ENCODE measurements at places on chromosomes 2 and 18.

GRCh38 chr18:8174771-8175170 lies 434.5 kb upstream of the RAB12 start:
- DNase-seq = no peak

DNA sequence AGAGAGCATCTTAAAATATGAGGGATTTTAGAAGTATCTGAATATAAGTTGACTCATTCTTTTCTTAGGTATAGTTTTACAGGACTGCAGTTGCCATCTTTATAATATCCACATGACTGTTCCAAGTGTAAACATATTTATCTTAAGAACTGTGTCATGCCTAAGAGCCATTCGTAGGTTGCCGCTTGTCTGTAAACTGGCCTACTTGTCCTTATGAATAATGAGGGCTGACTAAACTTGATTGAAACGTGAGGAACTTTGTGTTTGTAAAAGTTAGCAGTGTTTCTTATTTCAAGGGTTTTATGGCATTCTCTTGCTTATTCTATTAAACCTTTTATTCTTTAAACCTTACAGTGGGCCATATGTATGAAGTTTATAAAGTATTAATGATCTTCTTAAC lies 99.6 kb downstream of the MAP3K20 start:
- DNase-seq = no peak

GRCh38 chr18:73099759-73100158 lies 232.0 kb upstream of the NETO1 start:
- no peak for DNase-seq

DNA sequence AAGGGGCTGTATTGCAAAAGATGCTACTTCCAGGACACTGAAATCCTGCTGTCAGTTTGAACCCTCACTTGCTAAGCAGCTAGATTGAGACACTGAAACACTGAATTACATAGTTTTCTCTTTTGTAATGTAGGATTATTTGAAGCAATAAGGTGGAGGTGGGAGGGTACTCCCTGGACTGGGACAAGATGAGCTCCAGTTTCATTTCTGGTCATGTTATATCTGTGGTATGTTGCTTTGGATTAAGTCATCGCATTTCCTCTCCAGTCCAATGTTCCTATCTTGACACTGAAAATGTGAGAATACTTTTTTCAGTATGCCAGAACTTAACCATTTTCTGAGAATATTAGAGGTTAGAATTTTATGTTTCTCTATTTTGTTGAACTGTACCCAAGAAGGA lies 426.2 kb upstream of the MEX3C start:
- no peak for DNase-seq

DNA sequence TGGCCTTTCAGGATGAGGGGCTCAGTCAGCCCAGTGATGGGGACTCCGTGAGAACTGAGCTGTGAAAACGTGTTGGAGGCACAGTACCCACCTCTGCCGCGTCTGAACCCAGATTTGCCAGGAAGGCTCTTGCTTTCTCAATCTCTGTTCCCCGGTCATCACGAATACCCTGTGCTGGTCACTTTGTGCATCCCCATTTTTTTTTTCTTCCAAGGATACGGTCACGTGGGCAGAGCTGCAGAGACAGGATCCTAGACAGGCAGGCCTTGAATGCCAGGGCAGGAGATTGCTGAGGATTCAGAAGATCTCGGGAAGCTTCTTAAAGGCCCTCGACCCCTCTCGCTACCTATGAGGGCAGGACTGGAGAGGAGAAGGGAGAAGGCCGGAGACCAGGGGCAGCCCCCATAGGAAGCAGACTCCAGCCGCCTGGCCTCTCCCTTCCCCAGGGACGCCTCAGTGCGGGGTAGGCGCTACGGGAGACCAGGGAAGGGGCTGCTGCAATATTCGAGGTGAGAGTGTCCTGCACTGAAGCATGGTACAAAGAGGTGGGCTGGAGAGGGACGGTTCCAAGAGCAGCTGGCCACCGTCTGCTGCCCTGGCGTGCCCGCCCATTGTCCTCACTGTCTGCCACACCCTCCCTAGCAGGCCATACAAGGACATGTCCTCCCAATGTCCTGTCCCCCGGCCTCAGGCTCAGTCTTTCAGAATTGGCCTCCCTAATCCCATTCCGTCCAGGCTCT lies 29.0 kb upstream of the TAF1B start:
- no peak for DNase-seq

GRCh38 chr2:34831096-34831495 lies 1232.0 kb upstream of the FAM98A start:
- DNase-seq = no peak

DNA sequence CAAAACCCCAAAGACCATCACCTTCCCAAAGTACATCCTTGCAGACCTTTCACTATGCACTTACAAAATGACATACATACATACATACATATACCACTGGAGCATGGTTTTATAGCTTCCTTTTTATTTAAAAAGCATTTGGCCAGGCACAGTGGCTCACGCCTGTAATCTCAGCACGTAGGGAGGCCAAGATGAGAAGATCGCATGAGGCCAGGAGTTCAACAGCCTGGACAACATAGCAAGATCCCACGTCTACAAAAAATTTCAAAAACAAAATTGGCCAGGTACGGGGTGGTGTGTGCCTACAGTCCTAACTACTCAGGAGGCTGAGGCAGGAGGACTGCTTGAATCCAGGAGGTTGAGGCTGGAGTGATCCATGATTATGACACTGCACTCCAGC lies 29.9 kb upstream of the ADAM17 start:
- DNase-seq = no peak

DNA sequence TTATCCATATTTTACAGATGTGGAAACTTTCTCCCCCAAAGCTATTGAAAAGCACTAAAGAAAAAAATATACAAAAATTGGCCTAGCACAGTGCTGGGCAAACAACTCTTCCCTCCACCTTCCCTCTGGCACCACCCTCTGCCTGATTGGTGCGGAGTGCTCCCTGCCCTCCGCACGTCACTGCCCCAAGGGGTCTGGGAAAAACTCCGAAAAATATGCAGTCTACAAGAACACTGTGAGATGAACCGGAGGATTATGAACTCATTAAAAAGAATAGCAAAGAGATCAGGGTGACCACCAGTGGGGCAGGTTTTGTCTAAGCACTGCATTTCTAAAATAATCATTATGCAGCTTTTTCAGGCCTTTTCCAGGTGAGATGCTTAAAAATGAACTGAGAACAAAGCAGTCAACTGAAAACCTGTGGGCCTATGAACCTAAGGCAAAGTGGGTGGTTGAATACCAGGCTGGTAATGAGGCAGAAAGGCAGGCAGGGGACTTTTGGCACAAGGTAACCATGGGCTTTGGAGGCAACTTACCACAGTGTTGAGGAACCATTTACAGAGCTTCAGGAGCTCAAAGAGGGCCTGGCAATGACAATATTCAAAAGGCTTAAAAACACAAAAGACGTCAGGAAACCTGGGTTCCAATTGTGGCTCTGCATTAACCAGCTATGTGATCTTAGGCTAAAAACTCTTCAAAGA lies 57.5 kb downstream of the AAK1 start:
- no peak for DNase-seq

DNA sequence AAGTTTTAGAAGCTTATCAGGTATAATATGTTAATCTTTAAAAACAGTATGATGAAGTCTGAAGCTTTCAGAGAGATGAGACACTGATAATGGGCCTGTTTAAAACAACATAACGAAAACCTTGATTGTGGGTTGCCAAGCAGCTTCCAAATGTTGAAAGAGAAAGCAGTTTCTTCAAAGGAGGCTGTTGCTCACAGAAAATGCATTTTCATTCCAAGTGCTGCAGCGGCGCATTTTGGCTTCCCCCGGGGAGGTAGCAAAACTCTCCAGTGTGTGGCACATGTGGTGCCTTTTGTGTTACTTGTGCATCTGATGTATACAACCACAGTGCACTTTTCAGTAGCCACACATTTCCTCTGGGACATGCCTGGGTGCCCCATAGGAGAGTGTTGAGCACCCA lies 66.1 kb downstream of the TMEFF2 start:
- no peak for DNase-seq

DNA sequence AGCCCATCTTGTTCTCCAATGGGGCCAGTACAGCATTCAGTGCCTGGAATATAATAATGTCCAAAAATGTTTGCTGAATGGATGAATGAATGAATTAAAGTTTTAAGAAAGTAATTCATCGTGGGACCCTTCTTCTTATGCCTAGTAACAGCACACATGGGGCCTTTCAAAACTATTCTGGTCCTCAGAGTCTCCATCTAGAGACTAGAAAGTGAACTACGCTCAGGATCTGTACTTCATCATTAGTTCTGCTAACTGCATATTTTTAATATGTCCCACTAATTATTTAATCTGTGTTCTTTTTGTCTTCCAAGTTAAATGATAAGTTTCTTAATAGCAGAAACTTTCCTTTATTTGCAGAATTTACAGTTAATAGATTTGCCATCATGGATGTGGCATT lies 172.5 kb downstream of the SMAD2 start:
- DNase-seq = no peak

DNA sequence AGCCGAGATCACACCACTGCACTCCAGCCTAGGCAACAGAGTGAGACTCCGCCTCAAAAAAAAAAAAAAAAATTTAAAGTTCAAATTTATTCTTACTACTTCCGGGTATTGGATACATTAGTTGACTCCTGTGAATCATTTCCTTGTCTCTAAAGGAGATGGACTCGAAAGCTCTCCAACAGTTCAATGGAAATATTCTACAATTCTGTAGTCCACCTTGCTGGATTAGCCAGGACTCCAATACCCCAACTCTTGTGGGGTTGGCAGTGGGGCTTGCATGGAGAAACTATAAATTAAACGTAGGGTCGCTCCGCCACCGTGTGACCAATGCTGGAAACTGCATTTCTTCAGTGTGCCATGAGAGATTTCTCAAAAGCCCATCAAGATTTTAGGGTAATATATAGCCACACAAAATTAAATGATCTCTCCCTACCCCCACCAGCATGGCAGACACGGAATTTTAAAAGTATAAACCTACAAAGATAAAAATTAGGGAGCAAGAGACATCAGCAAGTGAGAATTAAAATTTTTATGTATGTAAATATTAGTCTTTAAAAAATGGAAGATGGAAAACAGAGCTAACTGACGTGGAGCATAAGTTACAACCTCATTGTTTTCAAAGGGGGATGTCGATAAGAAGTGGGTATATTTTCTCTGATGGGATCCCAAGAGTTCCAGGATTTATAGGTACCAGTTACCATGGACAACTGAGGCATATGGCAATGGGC lies 27.8 kb upstream of the GAREM2 start:
- peak; percentile 54 for DNase-seq

- no peak for DNase-seq
These were observed 24.8 kb downstream of the SESTD1 start for GRCh38 chr2:179239838-179240237.

- no peak for DNase-seq
These were observed 588.6 kb downstream of the NRXN1 start for GRCh38 chr2:50443288-50443687.

DNA sequence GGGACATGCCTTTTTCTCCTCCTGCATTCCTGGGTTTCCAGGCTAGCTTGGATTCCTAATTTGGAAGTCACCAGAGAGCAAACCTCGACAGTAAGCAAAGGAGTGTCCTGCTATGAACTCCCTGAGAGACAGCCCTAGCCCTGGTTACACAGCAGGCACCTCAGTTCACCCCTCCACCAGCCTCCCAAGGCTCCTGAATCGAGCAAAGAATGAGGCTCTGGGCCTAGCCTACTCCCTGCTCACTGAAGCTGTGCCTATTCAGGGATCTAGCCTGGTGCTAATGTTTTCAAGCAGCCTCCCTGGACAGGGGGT lies 66.7 kb upstream of the RMDN2 start:
- DNase-seq = no peak

DNA sequence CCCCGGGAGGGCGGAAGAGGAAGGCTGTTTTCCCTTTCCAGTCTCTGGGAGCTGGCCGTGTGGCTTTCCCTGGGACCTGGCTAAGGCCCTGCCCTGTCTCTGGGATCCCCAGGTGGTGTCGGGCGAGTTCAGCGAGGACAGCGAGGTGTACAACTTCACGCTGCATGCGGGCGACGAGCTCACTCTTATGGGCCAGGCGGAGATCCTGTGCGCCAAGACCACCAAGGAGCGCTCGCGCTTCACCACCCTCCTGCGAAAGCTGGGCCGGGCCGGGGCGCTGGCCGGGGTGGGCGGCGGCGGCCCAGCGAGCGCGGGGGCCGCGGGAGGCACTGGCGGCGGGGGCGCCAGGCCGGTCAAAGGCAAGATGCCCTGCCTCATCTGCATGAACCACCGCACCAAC lies 11.2 kb downstream of the GAREM2 start:
- DNase-seq = no peak

DNA sequence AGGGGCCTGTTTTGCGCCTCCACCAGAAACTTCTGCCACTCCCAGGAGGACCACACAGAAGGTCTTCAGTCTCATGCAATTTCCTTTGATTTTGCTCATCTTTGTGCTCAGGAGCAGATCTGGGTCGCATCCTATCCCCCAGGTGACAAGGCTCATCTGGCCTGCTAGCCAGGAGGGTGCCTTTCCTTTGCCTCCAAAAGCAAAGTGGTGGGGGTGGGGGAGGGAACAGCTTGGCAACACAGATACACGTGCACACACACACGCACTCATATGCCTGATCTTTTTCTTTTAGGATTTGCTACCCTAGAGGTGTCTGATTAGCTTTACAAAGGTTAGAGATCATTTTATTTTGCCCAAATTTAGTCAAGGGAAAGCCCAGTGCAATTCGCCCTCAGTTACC lies 13.8 kb upstream of the SPATA3 start:
- DNase-seq = no peak

DNA sequence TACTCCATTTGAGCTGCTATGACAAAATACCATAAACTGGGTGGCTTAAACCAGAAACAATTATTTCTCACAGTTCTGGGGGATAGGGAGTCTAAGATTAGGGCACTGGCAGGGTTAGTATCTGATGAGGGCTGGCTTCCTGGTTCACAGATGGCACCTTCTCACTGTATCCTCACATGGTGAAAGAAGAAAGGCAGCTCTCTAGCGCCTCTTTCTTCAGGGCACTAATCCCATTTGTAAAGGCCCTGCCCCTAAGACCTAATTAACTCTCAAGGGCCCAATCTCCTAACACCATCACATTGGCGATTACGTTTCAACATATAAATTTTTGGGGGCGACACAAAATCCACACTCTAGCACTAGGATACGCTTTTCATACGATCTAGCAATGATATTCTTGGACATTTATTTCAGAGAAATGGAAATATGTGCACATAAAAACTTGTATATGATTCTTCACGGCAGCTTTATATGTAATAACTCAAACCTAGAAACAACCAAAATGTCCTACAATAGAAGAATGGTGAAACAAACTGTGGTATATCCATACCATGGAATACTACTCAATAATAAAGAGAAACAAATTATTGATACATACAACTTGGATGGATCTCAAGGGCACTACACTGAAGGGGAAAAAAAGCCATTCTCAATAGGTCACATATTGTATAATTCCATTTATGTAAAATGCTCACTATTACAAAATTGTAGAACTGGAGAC lies 111.0 kb downstream of the BCL2L11 start:
- DNase-seq = no peak

- no peak for DNase-seq
These were observed 92.3 kb upstream of the SMAD2 start for GRCh38 chr18:48022531-48023329.

All from activated CD4-positive, alpha-beta T cell treated with anti-CD3 and anti-CD28 coated beads, Interleukin-2, amount 50 U/mL, for 4 hours (primary cell).